ENCODE measurements at places on chromosomes 3 and 15.

DNA sequence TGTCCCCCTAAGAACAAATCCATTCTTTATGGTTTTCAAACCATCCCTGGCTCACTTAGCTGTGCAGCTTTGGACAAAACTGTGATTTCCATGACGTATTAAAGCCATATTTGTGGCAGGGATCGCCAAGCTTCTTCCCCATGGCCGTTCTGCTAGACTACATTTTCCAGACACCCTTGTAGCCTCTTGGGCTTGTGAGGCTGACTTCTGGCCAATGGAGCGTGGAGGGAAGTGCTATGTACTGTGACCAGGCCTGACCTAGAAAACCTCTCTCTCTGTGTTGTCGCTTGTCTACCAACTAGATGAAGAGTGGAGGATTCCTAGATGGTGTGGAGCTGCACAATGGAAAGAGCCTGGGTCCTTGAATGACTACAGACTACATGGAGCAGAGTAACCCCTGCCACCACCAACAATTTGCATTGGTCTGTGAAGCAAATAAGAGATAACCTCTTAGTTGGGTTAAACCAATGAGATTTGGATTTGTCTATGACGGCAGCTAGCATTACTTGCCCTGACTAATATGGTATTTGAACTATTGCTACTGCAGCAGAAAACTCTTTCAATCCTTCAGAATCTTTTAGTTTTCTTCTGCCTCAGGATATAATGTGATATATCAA is 22.1 kb upstream of the MGLL start:
- DNase-seq: no peak

- DNase-seq: peak; percentile 93
Measured at GRCh38 chr3:150079029-150079739, 108.5 kb upstream of the PFN2 start.

DNA sequence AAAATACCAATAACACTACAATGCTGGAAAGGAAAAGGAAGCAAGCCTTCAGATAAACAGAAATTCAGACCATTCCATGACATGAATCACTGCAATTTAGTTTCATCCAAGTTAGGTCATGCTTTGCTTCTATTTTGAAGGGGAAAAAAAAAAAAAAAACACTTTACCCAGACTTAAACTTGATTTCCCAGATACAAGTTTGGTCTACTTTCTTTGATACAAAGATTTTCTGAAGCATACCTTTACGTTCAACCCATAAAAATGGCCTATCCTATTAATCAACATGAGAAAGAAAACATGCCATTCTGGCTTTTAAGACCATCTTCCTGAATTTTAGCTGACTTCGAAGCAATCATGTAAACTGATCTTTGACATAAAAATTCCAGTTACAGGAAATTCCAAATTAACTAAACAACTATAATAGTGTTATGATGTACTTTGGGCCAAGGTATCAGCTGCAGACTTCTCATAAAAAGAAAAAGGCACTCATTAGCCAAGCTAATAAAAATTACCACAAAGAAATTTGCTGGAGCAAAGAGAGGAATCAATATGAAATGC is 12.6 kb downstream of the OSBPL10 start:
- DNase-seq: peak; percentile 67

GRCh38 chr3:118813472-118813871 is 221.2 kb downstream of the IGSF11 start:
- DNase-seq: no peak

GRCh38 chr3:24494618-24495325 is at the start of gene THRB:
Gene THRB, minus strand, starts transcription at chr3:24494850.
- peak; percentile 35 for DNase-seq

DNA sequence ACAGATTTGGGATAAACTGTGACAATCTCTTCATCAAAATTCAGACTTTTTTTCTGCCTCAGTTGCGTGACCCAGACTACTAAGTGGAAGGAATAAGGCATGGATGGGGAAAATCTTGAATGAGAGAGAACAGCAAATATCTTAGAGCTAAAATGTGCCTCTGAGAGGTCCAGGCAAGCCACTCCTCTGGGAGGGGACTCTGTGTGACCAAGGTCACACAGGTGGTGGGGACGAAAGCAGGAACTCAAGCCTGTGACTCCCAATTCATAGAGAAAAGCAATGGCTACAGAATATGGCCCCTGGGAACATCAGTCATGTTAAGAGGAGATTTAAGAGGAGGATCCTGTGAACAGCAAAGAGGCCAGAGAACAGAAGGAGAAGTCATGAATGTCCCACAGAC is 268.1 kb downstream of the FOXP1 start:
- no peak for DNase-seq

- DNase-seq: peak; percentile 34
Measured at GRCh38 chr3:159482241-159482993, 506.2 kb upstream of the IL12A start.

DNA sequence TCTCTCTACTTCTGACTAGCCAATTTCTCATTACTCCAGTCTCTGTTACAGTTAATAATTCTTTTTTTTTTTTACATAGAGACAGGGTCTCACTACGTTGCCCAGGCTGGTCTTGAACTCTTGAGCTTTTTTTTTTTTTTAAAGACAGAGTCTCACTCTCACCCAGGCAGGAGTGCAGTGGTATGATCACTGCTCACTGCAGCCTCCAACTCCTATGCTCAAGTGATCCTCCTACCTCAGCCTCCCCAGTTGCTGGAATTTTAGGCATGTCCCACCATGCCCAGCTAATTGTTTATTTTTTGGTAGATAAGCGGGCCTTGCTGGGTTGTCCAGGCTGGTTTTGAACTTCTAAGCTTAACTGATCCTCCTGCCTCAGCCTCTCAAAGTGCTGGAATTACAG is 13.6 kb downstream of the IP6K1 start:
- DNase-seq: no peak
